ENCODE measurements at places on chromosomes 2 and 18. TPM values are rescaled to one million over a fixed set of nuclear protein-coding genes. Genes with fewer than 3 reads are reported as not detected.

The AQP12A gene
- polyA plus RNA-seq: not detected

- DNase-seq: no peak
These were observed 155.6 kb downstream of the VWC2L start for GRCh38 chr2:214566457-214566856.

DNA sequence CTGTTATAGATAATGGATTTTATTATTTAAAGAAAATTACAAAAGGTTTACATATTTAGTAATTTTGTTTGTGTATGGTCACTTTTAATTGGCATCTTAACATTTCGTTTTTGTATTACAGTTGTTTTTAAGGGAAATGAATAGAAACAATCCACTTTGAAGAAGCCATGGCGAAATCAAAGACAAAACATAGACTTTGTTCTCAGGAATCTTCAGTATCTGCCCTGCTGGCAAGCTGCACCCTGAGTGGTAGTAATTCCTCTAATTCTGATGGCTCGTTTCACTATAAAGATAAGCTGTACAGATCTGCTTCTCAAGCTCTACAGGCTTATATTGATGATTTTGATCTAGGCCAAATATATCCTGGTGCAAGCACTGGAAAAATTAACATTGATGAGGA is 2.7 kb downstream of the C18orf54 start:
- no peak for DNase-seq

The AP1S3 gene
- polyA plus RNA-seq: 12.6 TPM

- no peak for DNase-seq
These were observed 485.6 kb downstream of the SOX11 start for GRCh38 chr2:6177811-6178210.

The KCNG2 gene
- 0.15 TPM for polyA plus RNA-seq

The FBXO15 gene
- 7.0 TPM for polyA plus RNA-seq

DNA sequence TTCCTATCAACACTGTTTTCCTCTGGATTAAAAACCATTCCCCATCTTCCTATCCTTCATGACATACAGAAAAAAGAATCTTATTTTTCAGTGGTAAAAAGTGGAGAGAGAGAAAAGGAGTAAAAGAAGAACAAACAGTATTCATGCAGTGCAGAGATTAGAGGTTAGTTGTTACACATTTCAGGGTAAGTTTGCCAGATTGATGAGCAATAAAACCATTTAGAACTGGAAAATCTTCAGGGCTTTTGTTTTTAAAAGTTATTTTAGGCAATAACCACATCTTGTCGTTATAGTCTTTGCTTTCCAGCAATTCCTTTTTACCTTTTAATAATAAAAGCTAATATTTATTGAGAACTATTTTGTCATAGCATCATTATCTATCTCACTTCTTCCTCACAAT is 104.5 kb downstream of the GPD2 start:
- no peak for DNase-seq

- DNase-seq: no peak
These were observed 19.0 kb downstream of the INO80C start for GRCh38 chr18:35478520-35479435.

DNA sequence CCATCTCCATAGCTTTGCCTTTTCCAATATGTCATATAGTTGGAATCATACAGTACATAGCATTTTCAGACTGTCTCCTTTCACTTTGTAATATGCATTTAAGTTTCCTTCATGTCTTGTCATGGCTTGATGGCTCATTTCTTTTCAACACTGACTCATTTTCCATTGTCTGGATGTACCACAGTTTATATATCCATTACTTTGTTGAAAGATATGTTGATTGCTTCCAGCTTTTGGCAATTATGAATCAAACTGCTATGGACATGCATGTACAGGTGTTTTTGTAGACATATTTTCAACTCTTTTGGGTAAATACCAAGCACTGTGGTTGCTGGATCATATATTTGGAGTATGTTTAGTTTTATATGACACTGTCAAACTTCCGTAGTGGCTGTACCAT is 26.3 kb downstream of the ACSL3 start:
- DNase-seq: no peak

The L3MBTL4 gene
- polyA plus RNA-seq: 5.1 TPM

The FOXD4L1 gene
- polyA plus RNA-seq: 0.19 TPM

The HTR2B gene
- 17.2 TPM for polyA plus RNA-seq

GRCh38 chr2:70089220-70089982 is 2.1 kb downstream of the PCBP1 start:
- no peak for DNase-seq

GRCh38 chr2:84939426-84940087 is 31.4 kb upstream of the KCMF1 start:
- no peak for DNase-seq

DNA sequence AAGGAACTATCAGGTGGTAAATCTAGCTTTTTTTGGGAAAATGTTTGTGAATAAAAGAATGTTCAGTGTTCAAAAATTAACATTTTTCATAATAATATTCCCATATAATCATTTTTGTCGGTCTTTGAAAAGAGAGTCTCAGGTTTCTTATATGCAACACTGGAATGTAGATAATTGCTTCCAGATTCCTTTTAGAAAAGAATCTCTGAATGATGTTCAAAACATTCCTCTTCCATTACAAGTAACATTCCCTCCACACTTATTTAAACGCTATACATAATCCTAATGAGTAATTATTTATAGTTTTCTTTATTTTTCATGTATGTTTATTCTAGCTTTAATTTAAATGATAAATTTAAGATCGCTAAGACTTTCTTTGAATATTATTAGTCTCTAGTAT is 7.0 kb downstream of the ZSWIM2 start:
- no peak for DNase-seq

The RNF125 gene
- 1.6 TPM for polyA plus RNA-seq

- no peak for DNase-seq
These were observed 582.8 kb downstream of the ZEB2 start for GRCh38 chr2:143936848-143937722.

DNA sequence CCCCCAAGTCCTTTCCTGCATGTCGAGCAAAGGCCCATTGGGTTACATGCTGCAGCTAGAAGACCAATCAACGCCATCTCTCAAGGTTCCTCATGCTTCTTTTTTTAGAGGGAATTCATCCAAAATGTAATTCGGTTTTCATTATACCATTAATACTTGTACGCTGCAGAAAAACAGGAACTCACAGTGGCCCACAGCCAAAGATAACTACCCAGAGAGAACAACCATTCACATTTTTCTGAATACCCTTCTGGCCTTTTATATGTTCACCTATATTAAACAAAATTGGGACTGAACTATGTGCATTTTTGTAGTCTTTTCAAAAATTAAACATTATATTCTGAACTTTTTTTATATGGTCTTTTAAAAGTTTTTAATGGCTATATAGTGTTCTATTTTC is 25.8 kb downstream of the FARP2 start:
- DNase-seq: no peak

- no peak for DNase-seq
These were observed 329.7 kb upstream of the ZEB2 start for GRCh38 chr2:144849612-144850011.

DNA sequence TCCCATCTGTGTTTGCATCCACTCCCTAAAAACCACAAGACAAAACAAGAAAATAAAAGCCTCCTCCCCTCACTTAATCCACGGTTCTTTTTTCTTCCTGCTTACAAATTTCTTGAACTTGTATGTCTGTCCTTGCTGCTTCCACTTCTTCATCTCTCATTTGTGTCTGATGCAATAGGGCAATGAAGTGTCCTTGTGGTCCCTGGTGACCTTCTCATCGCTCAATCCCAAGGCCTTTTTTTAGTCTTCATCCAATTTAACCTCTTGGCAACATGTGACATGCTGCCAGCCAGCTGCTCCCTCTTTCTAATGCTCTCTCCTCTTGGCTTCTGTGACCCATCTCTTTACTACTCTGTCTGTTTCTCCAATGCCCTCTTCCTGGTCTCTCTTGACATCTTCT is 87.6 kb downstream of the SEMA4F start:
- no peak for DNase-seq

The C2orf81 gene
- polyA plus RNA-seq: 6.6 TPM

DNA sequence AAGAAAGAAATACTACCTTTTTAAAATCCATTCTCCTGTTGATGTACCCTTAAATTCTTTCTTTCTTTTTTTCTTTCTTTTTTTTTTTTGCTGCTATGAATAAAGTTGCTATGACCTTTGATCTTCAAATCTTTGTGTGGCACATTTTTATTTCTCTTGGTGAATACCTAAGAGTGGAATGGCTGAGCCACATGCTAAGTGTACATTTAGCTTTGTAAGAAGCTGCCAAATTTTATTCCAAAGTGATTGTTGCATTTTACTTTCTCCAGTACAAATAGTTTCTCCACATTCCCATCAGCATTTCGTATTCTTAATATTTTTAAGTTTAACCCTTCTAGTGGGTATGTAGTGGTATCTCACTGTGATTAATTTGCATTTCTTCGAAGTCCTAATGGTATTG is 88.8 kb upstream of the RAB27B start:
- DNase-seq: no peak

GRCh38 chr2:120013597-120014223 is 833 bp downstream of the EPB41L5 start:
- DNase-seq: no peak

- DNase-seq: no peak
These were observed 2.3 kb downstream of the ATP6V1B1 start for GRCh38 chr2:70937866-70938585.

The CFAP65 gene
- polyA plus RNA-seq: 0.24 TPM

The CPS1 gene
- 4.3 TPM for polyA plus RNA-seq

The UPP2 gene
- 3.0 TPM for polyA plus RNA-seq

- no peak for DNase-seq
These were observed 11.5 kb downstream of the TEX44 start for GRCh38 chr2:231604101-231604684.

DNA sequence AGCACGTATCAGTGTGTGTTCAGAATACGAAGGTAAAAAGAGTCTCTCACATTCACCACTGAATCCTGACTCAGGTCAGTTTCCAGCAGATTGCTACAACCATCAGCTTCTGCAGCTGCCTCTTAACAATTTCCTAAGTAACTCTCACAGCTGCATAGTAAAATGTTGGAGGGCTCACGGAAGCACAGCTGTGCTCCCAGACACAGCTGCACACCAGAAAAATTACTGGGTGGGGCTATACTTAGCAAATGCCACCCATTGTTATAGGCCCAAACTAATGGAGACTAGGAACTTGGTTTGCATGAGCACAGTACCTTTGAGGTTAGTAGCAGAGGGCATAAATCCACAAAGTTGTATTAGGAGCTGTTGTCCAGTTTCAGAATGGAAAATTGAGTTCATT is 153.9 kb upstream of the ERBB4 start:
- no peak for DNase-seq

The IL36G gene
- not detected for polyA plus RNA-seq

- no peak for DNase-seq
These were observed 350.0 kb upstream of the KLHL29 start for GRCh38 chr2:23034996-23035395.

DNA sequence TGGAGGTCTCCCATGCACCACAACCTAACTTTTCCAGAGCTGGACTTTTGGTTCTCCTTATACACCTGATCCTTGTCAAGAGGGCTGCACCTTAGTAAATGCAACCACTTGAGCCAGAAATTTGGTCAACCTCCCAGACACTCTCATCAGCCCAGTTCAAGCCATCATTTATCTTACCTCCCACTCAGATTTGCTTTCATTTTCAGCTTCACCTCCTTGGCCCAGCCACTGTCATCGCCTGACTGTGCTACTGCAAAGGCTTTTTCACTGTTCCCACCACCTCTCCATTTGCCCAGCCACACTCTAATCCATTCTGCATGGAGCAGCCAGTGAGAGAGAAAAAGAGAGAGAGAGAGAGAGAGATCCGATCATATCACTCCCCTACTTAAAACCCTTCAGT is 112.4 kb upstream of the DDX18 start:
- DNase-seq: no peak

DNA sequence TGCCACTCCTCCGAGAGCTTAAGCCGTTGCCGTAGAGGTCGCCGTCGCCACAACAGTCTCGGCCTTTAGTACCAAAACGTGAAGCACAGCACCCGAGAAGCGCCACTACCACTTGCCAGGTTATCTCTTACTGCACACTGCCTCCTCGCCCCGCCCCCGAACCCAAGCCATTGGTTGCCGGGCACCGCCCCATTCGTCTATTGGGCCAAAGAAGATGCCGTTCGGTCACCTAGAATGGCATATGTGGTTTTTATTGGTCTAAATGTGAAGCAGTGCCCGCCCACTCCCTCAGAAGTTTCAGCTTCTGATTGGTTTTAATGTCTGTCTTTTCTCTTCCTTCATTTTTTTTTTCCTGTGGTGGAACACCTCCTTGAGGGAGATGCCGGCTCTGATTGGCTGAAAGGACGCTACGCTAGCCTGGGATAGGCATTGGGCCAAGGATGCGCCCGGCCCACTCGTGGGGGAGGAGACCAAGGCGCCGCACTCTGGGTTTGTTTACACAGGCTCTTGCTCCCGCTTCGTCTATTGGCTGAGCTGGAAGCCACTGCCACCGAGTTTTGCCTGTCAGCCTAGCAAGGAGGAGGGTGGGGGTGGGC is at the start of gene PAIP2B:
TSS of gene PAIP2B (minus strand) at position 139 of the 596 bp plus-strand sequence. CDS start 24,514 bp downstream, outside the sequence.
- DNase-seq: peak; percentile 95
